Hypothalamus (tissue), 51 donors: ENCODE measurements at places on chromosomes 5 and 9.
A peak's percentile ranks its signal among the peaks of the same experiment; 100 is the strongest.

DNA sequence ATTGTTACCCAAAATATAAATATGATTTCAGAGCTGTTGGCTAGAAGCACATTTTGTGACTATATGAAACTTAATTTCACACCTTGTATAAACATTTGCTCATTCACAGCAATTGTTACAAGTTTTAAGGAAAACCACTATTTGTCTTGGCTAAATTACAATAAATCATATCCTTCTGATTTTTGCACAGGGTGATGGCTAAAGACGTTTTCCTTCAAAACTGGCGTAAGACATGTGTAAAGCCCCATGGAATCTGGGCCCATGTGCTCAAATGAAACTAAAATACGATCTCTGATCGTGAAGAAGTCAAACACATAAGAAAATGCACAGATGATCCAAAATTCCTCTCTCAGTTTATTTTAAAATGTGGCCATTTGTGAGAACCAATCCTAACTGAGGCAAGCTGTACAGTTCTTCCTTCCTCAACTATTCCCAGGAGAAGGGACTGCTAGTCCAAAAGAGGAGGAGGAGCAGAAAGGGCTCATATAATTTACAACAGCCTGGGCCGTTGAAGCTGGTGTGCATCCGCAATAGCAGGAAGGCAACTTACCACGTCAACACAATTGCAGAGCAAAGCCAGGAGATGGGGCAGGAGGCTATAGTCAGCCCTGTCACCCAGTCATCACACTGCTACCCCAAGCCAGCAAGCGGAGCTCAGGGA, 98.4 kb downstream of the MED27 start:
- no peak for DNase-seq

GRCh38 chr9:89523948-89524347, 26.0 kb upstream of the SEMA4D start:
- no peak for DNase-seq

DNA sequence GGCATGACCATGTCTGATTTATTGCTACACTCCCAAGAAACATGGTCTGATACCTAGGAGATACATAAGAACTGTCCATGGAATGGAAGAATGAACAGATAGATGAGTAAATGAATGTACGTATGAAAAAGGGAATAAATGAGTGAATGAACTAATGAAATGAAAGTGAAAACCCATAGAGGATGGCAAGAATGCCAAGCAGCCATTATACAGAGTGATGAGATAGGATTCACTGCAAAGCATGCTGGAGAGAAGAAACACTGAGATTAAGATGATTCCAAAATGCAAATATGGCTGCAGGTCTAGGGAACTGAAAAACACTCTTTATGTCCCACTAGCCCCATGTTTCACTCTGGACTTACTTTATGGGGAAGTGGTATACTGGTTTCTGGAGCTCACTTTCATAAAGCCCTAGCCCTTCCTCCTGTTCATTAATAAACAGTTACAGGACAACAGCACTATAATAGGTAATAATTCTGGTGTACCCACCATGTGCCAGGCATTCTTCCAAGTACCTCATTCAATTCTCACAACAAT, 170.3 kb upstream of the RAD23B start:
- no peak for DNase-seq

DNA sequence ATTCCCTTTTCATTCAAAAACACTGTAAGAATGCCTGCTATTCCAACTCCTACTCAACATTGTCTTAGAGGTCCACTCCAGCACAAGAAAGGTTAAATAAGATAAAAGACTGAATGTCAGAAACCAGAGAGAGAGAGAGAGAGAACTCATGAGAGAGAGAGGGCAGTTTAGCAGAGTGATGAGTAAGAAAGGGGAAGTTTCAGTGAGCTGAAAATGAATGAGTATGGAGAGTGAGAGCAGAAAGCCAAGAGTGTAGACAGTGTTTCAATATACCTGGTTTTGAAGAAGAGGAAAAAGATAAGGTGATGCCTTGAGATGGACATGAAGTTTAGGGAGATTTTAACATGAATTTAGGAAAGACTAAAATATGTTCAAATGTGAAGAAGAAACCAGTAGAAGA, 528.0 kb upstream of the SEMA6A start:
- no peak for DNase-seq

DNA sequence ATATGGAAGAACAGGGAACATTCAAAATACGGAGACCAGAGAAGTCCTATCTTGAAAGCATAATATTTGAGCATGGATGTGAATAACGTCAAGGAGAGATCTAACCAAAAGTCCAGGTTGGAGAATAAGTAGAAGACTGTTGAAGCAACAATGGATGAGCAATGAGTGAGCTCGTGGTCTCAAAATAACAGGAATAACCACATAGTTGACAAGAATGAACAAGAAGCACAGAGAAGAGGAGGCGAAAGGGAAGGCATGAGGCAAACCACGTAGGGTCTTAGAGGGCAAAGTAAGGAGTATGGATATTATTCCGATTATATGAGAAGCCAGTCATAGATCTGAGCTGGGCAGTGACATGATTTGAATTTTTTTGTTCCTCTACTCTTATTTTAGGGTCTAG, 710.2 kb downstream of the BRINP1 start:
- no peak for DNase-seq

DNA sequence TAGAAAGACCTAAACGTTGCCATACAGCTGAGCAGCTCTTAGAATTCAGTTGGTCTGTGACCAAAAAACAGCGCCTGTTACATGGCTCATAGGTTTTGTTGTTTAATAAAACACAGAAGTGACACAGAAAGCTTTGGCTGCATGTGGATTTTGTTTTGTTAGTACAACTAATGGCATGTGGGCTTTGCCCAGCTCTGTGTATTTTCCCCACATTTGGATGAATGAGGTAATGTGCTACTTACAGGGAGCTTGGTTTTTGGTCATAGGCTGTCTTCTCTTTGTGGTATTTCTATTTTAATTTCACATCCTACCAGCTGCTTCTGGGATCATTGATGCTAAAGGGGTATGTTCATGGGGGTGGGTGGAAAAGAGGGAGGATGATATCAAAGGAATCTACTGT, 37.0 kb upstream of the POU4F3 start:
- no peak for DNase-seq

GRCh38 chr9:117783828-117784227, 79.6 kb downstream of the TLR4 start:
- DNase-seq, result no peak

- peak; percentile 88 for DNase-seq
Measured at GRCh38 chr5:151758430-151759241, at the start of gene ATOX1. ATOX1 (minus strand) TSS chr5:151758631; CDS start chr5:151758551, 80 bp downstream.

GRCh38 chr9:87089929-87090328, 142.6 kb upstream of the GAS1 start:
- no peak for DNase-seq

DNA sequence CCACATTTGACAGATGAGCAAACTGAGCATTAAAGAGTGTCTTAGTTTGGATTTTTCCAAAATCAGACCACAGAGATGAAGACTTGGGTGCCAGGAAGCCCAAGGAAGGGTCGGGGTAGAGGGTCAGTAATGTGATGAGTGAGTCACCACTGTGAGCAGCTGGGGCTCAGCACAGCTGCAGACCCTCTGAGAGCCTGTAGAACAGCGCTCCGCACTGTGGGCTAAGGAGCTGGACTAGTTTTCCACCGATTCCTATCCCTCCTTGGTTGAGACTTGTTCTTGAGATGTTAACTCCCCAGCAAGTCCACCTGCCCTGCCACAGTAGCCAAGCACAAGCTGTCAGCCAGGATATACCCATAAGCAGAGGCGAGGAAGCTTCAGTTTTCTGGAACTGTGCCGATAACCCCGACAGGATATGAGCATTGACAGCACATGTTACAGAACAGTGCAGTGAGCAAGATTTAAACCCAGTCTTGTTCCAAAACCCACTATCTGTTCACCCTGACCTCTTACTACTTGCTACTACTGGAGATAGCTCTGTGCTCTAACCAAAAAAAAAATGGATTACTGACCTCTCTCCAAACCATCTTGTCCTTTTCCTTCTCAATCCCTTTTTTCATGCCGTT, 31.8 kb downstream of the EGFLAM start:
- no peak for DNase-seq

- DNase-seq, result no peak
Measured at GRCh38 chr5:96582343-96582742, 79.8 kb upstream of the CAST start.

- DNase-seq, result no peak
Measured at GRCh38 chr5:168752012-168752411, 172.8 kb upstream of the PANK3 start.

- DNase-seq, result no peak
Measured at GRCh38 chr5:140590861-140591260, 26.2 kb downstream of the SLC35A4 start.

DNA sequence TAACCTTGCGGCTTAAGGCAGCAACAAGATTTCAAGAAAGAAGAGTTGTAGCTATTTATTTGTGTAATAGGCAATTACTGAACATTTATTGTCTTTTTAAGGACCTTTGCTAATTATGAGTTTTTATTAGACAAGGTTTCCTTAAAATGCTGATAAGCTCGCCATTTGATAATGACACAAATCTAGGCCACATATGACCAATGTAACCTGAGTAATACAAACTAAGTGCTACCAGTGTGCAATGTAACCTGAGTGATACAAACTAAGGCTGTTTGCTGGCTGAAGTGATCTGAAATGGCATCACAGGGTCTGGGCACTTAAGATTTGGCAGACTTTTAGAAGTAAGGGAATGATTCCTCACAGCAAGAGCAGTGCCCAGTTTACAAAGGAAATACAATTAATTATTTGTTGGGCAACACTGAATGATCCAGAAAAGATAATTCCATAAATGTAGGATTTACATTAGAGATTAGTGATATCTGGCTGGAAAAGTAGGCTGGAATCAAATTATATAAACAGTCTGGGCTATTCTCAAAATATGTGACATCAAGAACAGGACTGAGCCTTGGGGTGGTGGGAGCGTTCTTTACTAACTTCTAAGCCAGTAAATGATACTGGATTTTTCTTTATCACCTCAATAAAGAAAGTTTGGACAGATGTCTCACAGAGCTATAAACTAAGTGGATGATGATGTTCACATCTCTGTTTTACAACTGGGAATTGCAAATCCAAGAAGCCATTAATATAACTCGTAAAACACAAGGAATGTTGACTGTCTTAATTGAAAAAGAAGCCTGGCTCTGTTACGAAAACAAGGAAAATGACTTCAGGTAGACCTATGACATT, 54.8 kb downstream of the MRPS27 start:
- no peak for DNase-seq

DNA sequence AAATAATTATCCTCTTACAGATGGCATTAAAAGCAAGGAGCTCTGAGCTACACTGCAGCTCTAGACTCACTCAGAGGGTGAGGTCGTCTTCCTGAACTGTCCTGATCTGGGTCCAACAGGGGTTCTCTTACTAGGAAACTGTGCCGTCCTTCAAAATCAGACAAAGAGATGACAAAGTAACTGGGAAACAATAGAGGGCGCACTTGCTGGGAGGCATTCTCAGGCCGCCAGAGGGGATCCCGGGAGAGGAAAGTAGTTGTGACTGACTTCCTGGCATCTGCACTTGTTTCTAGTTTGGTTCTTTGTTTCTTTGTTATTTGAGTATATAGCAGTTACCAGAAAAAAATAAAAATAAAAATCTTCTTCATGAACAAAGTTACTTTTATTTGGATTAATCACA, 142.9 kb upstream of the MSX2 start:
- DNase-seq, result no peak

DNA sequence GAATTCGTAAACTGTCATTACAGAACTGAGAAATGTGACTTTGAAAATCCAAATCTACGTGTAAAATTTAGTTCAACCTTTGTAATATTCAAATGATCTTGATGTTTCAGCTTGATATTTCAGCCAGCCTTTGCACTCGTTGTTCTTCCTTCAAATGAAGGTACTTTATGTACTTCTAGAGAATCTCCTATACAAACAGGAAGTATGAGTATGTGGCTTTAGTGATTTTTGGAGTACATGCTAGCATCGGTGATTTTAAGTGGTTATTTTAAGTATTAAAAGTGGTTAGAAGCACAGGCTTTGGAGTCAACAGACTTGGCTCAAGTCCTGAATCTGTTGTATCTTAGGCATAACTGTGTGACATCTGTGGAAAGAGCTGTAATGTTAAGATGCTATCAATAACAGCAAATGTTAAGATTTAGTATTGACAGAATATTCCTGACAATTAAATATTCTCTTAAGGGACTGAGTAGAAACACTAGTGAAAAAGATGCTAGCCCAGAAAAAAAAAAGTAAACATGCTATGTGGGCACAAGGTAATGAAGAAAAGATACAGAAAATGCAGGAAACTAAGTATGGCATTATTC, 398.0 kb downstream of the ADGRV1 start:
- no peak for DNase-seq

GRCh38 chr5:150114102-150114641, 27.8 kb upstream of the CSF1R start:
- DNase-seq, result no peak

DNA sequence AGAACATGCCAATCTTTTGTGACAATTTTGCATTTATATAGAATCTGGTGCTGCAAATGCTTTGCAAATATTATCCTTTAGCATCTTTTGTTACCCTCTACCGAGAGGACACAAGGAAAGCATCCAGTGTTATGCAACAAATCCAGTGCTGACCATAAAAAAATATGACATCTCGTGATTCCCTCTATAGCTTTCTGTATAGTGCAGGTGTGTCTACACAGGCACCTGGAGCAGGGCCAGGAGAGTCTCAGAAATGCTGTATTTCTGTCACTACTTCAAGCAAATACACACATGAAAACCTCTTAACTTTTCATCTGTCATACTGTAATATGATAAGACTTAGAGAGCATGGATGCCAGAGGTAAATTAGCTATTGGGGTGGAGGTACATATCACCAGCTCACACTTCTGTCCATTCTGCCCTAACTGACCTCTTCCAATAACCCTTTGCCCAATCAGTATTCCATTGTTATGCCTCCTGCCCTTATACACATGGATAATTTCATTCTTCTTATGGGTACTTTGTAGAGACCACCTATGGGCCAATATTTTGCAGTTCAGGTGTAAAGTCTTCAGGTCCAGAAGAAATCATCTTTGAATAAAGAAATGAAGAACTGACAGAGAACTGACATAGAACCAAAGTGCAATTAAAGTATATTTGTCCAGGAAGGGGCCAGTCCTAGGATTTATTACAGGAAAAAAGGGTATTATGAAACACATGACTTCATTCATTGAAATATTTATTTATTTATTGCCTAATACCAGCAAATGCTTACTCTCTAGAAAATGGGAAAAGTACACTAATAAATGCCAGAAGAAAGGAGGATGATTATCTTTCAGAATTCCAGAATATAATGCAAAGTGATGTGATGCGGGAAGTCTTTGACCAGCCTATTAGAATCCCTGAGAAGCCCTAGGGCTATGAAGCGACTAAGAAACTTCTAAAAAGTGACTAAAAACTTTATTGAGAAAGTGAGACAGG, 106.5 kb downstream of the EPB41L4A start:
- no peak for DNase-seq
